ENCODE measurements at places on chromosomes 3 and 15.

- DNase-seq, result no peak
Measured at GRCh38 chr15:52717924-52718323, 38.7 kb upstream of the ATOSA start.

- no peak for DNase-seq
Measured at GRCh38 chr3:109995377-109995776, 658.0 kb upstream of the DPPA4 start.

GRCh38 chr3:140097874-140098635 is 163.1 kb downstream of the CLSTN2 start:
- no peak for DNase-seq

DNA sequence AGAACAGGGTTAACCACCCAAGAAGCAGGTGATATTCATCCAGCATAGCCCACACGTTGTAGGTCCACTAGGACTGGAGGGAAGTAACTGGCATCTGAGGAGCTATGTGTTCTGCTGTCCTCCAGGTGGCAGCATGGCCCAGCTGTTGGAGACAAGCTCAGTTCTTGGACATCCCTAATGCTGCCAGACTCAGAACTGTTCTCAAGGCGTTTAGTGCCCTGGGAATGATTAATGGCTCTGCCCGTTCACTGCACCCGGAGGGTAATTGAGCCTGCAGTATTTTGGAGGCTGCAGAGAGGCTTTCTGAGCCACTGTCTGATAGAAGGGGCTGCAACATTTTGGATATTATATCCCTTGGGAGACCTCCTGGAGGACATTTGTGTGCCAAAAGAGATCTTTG is 521.3 kb upstream of the SEMA6D start:
- no peak for DNase-seq

DNA sequence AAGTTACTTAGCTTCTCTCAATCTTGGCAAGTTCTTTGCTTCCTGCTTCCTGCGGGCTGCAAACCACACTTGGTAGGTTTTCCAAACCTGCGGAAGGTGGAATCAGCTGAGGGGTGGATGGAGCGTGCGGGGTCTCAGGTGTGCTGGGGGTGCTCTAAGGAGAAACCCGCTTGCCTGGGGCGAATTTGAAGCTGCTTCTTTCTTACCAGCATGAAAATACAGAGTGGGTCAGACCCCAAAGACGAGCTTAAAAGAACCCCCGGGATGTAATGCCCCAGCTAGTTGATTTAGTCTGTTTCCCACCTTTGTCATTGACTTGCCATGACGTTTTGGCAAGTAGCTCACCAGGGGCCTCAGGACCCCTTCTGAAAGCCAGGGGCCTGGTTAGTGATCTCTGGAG is 28.8 kb upstream of the CORO2B start:
- no peak for DNase-seq

GRCh38 chr15:65189102-65189740 is 4.1 kb upstream of the CLPX start:
- no peak for DNase-seq

- DNase-seq, result no peak
Measured at GRCh38 chr3:184257083-184257915, 4.1 kb downstream of the CAMK2N2 start.

- no peak for DNase-seq
Measured at GRCh38 chr3:174125267-174125824, 727.8 kb downstream of the NLGN1 start.

DNA sequence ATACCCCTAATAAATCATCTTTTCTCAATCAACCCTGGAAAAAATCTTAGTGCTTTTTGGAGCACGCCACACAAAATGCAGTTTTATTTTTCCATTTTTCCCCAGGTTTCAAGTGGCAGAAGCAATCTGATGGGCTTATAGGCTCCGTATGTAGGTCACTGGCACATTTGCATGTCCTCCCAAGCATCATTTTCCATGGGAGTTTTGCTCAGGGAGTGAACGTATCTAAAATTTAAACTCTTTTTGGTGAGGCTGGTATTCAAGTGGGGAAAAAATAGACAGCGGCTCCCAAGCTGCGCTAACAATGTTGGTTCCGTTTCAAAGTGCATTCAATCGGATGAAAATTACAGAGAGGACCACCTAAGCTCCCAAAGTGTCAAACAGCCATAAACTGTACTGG is 233.4 kb downstream of the MEX3B start:
- no peak for DNase-seq

DNA sequence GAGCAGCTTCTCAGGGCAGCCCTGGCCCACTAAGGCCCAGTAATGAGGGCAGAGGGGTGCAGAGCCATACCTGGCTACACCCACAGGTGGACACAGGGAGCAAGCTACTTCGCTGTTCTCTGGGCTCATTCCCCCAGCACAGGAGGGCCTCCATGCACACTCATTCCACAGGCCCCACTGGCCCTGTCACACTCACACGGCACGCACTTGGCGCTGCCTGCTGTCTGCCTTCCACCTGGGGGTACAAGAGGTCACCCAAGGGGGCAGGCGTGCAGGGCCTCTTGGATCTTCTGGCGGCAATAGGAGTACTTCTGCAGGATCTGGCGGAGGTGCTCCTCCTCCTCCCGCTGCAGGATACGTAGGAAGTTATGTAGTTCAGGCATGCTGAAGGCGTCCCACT is 2.3 kb upstream of the TUSC2 start:
- DNase-seq, result no peak

GRCh38 chr3:43423142-43423541 is 136.8 kb downstream of the SNRK start:
- DNase-seq, result no peak

DNA sequence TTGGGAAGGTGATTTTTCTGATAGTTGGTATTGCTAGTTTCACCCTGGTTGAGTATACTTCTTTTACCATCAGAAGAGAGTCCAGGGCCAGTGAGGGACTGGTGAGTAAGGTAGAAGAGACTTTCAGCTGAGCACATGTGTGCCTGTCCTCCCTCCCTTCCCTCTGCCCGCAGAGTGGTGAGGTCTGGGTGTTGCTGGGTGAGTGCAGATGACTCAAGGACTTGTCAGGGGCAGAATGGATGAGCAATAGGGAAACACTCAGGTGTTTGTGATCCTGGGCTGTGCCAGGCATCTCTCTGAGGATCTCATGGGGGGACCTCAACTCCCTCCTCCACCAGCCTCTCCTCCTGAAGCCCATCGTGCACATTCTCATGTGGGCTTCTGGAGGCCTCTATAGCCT is 76.0 kb upstream of the GSK3B start:
- DNase-seq, result no peak

DNA sequence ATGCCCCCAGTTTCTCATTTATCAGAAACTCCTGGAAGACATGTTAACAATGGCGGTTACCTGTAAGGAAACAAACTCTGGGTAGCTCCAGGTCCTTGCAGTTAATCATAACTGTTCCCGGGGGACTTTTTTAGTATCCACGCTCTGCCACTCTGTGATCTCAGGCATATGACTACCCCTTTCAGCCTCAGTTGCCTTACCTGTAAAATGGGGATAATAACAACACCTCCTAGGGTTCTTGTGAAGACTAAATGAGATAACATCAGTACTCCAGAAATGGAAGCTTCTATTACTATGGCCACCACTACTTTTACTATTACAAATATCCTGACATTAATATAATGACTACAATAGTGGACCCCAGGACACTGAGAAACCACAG is 7.1 kb upstream of the FLNB start:
- no peak for DNase-seq

GRCh38 chr15:86834115-86834863 is 754.6 kb downstream of the AGBL1 start:
- DNase-seq, result no peak

- DNase-seq, result no peak
Measured at GRCh38 chr3:87958289-87958688, 100.5 kb downstream of the CGGBP1 start.

DNA sequence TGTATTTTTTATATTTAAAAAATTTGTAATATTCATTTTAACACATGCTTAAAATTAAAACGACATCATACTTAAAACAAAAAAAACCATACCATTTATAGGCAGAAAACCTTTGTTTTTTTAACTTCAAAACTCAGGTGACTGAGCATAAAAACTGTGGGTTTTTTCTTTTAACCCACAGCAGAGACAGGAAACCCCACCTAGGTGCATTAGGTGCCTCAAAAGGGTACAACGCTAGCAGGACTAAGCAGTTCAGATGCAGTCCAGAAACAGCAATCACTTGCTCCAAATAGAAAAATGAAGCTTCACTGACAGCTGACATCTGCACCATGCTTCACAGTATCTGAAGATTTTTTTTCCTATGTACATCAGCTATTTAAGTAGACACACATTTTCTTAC is 52.3 kb downstream of the GLB1 start:
- no peak for DNase-seq

DNA sequence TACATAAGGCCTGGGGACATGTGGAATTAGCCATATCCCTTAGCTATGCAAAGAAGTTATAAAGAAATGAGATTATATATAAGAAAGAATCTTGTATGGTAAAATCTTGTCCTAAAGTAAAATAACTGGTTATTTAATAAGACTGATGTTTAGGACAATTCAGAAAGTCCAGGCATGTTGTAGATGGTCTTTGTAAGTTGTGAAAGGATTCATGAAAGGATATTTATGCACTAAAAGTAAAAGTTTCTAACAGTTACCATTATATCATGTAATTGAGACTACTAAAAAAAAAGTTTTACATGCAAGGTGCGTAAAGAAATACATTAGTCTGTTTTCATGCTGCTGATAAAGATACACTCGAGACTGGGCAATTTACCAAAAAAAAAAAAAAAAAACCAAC is 146.3 kb downstream of the FMN1 start:
- no peak for DNase-seq

DNA sequence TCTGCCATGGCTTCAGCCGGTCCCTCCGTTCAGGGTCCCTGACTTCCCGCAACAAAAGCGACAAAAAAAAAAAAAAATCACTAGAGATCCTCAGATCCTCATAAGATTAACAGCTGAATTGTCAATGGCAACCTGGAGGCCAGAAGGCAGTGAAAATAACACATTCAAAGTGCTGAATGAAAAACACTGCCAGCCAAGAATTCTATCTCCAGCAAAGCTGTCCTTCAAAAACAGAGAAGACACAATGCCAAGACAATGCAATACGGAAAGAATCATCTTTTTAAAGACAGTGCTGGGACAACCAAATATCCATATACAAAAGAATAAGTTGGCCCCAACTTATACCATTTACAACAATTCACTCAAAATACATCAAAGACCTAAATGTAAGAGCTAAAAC is 21.6 kb downstream of the MTHFS start:
- no peak for DNase-seq

- DNase-seq, result no peak
Measured at GRCh38 chr3:32992310-32992686, 40.9 kb downstream of the CCR4 start.

DNA sequence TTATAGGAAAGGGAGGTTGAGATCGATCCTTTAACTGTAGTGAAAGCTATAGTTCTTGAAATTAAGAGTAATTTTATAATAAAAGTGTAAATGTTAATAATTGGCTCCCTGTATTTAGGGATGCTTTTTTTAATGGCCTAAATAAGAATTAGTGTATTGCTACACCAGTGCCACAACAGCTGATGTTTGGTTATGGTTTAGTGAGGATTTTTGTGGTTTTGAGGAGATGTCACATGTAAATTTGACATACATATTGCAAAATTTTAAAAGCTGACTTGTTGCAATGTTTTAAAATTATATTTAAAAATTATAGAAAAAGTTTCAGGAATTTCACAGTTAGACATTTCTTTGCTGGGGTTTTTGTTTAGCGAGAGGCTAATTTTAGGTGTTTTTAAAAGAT is 3.9 kb downstream of the TSC22D2 start:
- no peak for DNase-seq

DNA sequence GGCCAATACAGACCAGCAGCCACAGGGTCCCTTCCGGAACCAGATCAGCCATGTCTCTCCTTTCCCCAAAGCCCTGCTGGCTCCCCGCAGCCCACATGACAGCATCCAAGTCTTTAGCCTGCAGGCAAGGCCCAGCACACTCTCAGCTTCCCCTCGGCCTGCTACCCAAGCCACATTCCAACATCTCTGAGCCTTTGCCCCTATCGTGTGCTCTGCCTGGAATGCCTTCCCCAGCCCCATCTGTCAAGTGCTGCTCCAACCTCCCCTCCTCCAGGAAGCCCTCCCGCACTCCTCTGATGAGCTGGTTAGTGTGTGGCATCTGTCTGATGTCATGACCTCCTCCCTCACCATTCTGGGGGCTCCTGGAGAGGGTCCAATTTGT is 8.5 kb downstream of the PLXND1 start:
- DNase-seq, result no peak

- DNase-seq, result no peak
Measured at GRCh38 chr15:63601704-63602185, 4.6 kb downstream of the FBXL22 start.

- DNase-seq, result no peak
Measured at GRCh38 chr3:31802981-31803740, 177.9 kb downstream of the OSBPL10 start.

DNA sequence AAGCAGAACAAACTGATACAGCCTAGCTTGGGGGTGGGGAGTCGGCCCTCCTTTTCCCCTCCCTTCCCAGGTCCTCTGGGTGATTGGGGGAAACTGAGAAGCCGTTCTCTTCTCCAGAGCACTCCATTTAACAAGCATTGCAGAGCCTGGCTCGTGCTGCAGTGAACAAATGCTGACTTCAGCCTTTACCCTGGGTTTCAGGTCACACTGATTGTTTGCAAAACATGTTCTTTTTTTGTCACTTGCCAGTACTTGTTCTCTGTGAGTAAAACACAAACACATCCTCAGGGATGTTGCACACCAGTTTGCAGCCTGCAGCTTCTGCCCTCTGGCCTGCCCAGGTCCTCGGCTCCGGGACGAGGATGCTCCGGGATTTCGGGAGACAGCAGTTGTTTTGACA is 132.8 kb downstream of the PGPEP1L start:
- DNase-seq, result no peak

DNA sequence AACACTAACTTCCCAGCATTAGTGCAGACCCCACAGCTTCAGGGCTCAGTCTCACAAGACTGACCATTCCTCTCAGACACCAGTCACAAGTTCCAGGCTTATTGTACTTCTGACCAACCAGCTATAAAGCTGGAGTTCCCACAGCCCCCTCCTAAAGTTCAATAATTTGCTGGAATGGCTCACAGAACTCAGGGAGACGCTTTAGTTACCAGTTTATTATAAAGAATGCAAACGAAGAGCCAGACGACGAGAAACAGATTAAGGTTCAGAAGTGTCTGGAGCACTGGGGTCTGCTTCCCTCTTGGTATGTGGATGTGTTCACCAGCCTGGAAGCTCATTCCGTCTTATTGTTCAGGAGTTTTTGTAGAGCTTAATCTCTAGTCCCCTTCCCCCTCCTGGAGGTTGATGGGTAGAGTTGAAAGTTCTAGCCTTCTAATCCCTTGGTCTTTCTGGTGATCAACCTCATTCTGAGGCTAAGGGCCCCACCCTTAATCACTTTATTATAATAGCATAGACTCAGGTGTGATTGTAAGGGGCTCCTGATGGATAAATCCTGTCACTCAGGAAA is 4.8 kb upstream of the CSRNP1 start:
- DNase-seq, result no peak

DNA sequence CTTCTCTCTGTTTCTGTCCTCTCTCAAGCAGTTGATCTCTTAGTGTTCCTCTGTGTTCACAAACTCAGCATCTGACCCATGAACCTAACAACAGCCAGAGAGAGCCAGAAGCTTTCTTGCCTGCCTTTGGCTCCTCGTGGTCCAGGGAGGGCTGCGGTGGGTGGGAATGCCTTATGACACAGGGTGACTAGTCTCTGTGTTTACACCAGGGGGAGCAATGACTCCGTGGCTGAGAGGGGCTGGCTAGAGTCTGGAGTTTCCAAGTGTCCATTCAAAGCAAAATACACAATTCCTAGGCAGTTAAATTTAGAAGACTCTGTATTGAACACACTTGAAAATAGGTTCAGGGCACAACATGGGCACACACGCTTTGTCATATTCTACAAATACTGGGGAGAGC is 370.0 kb upstream of the FRG2C start:
- no peak for DNase-seq

- DNase-seq, result no peak
Measured at GRCh38 chr3:33749546-33750210, 31.6 kb upstream of the CLASP2 start.
